NCI-H1092 (cell line): ENCODE measurements at places on chromosomes 4 and X.
A peak's percentile ranks its signal among the peaks of the same experiment; 100 is the strongest.

- DNase-seq: no peak
These were observed 1.0 kb downstream of the SLBP start for GRCh38 chr4:1711055-1711570.

GRCh38 chrX:95071052-95071451, 1397.0 kb downstream of the FAM133A start:
- DNase-seq: no peak

DNA sequence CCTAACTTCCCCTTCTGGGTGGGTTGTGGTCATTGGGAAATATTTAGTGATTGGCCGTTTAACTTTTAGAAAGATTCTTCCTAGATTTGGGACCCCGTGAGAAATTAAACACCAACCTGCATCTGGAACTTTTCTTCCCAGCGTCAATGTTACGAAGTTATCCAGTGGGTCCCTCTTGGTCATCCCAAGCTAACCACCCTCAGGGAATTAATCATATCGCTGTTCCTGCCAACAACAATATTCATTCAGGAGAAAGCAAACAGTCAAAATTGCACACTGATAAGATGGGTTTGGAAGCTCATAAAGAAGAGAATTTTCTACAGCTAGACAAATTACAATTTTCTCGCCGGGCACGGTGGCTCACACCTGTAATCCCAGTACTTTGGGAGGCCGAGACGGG, 121.2 kb upstream of the STX18 start:
- no peak for DNase-seq

DNA sequence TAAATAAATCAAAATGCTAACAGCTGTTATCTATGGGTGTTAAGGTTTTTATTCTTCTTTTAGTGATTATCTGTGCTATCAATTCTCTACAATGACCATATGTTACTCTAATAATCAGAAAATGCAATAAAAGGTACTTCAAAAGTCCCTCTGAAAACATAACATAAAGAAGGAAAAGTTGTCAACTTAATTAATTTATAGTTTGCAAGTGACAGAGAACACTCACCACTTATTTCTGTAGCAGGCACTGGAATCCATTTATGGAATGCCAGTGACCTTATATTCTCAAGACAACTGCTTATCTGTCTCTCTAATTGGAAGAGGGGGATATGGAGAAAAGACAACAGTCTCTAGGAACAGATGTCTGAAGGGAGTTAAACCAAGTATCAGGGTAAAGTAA, 25.6 kb upstream of the PLS3 start:
- no peak for DNase-seq

GRCh38 chr4:148120216-148120615, 322.0 kb downstream of the NR3C2 start:
- DNase-seq: no peak

DNA sequence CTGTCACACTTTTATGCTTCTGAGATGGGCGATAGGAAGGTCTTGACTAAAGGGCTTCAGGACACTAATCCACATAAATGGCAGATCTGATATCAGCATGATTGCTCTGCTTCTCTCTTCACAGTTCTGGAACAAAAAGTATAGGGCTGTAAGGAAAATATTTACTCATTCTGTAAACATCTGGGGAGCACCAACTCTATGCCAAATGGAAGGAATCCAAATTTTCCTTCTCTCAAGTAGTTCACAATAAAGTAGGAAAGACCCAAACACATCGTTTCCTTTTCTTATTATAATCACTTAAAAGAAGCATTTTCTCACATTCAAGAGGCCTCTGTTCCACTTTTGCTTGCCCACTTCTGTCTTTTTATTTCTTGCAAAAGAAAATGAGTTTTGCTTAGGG, 45.9 kb upstream of the F9 start:
- no peak for DNase-seq

DNA sequence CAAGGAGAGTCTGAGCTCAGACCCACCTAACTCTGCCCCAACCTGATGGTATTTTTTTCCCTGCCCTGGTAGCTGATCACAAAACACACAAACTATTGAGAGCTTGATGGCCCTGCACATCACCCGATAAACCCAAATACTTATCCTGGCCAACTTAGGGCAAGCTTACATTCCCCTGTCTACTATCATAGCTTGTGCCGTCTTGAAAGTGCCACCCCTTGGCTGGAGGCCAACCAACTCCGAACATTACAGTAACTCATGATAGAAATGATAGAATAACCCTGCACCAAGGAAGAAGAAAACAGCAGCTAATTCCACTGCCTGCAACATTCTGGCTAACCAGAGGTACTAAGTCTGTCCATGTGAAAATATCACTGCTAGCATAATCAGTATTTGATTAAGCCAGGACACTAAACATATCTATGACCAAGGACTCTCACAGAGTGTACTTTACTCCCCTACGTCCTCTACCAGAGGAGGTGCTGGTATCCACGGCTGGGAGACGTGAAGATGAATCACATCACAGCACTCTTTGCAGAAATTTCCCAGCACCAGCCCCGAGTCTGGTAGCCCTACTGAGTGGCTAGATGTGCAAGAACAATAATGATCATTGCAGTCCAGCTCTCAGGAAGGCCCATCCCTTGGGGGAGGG, 8.9 kb downstream of the STBD1 start:
- no peak for DNase-seq

- no peak for DNase-seq
These were observed 63.8 kb upstream of the ENPP6 start for GRCh38 chr4:184281231-184282139.

- DNase-seq: no peak
These were observed 65.3 kb upstream of the FBXW7 start for GRCh38 chr4:152601156-152601555.

- no peak for DNase-seq
These were observed 83.6 kb downstream of the MXRA5 start for GRCh38 chrX:3262901-3263300.

- DNase-seq: no peak
These were observed 226.7 kb downstream of the PALLD start for GRCh38 chr4:168723569-168723968.

- no peak for DNase-seq
These were observed 90.3 kb downstream of the CXXC4 start for GRCh38 chr4:104404361-104404760.

GRCh38 chr4:123495530-123495929, 98.9 kb downstream of the SPRY1 start:
- DNase-seq: no peak

DNA sequence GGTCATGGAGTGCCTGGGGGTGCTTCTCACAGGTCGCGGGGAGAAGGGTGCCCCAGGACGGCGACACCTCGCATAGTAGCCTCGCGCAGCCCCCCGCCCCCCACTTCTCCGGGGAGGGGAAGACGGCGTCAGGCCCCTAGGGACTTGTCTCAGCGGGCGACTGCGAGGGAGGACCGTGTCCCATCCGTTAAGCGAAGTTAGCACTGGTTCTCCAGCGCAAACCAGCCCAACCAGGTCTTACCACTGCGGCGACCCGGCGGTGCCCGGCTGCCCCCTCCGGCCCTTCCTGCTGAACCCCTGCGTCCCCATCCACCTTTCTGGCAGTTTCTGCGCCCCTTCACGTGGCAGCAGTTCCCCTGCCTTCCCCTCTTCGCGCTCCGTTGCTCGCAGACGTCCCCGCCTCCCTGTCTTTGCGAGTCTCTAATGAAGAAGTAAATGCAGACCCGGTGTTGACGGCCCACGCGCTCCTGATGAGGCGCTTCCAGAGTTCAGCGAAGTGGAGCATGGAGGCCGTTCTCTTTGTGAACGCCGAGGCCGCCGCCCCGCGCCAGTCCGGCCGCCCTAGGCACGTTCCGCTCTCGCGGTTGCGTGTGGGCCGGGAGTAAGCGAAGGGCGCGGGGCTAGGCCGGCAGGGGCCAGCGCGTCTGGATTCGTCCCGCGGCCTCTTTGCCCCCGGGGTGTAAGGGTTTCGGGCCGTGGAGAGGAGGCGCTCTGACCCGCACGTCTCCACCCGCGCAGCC, 3.0 kb downstream of the SLIT2 start:
- DNase-seq: no peak

GRCh38 chr4:48503233-48504025, 13.4 kb downstream of the ZAR1 start:
- DNase-seq: no peak

- no peak for DNase-seq
These were observed 2.2 kb upstream of the MGARP start for GRCh38 chr4:139282065-139282720.

GRCh38 chr4:34269613-34270012, 1974.7 kb downstream of the ARAP2 start:
- no peak for DNase-seq

DNA sequence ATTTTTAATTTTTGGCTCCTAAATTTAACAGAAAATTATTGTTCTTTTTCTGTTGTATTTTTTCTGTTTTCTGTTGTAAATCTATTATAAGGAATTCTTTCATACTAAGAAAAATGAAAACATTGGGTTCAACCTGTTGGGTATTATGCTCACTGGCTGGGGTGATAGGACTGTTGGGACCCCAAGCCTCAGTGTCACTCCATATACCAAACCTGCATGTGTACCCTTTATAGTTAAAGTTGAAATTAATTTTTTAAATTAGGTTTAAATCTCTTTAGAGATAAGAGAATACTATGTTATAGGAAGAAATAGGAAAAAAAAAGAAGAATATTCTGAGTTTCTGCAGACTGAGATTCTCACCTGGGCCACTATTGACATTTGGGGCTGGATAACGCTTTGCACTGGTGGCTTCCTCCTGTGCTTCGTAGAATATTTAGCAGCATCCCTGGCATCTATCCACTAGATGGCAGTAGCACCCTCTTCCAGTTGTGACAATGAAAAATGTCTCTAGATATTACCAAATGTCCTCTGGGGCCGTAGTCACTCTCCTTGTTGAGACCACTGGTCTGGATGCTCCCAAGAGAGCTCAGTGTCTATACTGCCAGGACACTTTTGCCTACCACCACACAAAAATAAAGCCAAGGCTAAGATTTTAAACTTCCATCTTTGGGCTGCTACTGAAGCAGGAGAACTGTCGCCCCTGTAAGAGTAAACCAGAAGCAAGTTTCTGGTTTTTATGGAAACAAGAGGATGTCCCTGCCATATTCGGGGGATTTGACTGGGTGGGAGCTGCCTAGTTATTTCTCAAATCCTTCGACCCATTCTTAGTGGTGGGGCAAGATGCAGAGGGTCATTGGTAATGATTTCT, 22.4 kb upstream of the CLTRN start:
- peak; percentile 56 for DNase-seq

GRCh38 chr4:145279122-145279960, 99.0 kb upstream of the OTUD4 start:
- DNase-seq: no peak

DNA sequence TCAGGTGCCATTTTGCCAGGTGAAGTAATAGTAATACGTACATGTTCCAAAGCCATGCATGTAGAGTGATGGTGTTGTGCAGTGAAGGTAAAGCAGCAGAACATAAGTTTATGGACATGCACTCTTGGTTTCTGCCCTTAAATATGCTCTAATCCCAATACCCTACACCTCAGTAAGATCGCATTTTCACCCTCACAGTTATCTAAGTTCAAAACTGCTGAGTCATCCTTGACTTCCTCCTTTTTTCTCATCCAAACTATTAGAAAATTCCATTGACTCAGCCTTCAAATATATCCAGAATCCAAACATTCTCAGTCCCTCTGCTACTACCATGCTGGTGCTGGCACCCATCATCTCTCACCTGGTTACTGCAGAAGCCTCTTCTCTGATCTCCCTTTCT, 652.9 kb upstream of the IGFBP7 start:
- no peak for DNase-seq

DNA sequence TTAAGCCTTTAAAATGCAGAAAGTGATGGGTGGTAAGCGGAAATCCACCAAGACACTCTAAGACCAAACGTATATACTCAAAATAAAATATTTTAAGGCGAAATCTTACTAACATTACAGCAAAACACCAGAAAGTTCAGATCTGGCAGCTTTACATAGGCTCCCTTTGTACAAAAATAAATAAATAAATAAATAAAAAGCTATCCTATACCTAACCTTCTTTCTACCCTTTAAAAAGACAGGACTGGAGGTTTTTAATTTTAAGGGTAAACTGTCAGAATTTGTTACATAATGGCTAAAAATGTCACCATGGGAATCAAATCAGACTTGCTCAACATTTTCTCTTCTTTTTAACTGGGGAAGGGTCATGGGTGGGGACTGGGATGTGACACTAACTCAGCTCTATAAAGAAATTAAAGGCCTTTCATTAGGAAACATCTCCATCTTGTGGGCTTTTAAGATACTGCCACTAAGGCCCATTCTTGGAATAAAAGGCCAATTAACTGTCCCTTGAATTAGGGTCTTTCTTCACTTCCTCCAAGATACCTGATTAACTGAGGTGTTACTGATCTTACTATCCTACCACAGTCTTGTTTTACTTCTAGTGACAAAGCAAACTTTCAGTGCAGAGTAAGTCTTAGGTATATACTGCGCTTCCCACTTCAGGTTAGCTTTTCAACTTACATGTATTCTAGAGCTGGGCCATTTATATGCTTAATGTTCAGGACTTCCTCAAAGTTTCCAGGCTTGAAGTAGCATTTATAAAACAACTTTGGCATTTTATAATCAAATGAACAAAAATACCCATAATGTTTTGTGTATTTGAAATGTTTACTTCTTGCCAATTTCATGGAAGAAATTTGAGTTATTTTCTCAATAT, 13.3 kb downstream of the HNRNPD start:
- no peak for DNase-seq

GRCh38 chr4:84502955-84503373, 3.9 kb upstream of the NKX6-1 start:
- DNase-seq: no peak

DNA sequence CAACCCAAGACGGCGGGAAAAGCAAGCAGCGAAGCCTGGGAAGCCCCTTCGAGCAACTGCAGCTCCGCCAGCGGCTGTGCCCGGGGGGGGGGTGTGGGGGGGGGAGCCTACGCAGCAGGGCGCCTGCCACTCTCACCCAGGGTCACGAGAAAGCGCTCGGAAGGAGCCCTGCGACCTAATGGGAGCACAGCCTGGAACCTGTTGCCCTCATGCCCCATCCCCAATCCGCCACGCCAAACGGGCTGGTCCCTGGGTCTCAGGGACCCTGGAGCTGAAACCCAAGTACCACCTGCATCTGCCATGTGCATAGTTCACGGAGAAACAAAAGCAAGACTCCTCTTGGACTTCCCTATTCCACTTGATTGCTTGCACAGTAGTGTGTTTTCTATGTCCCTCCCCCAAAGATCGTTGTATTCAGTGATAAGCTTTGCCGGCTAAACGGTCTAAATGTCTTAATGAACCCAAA, 359 bp upstream of the GAB3 start:
- DNase-seq: no peak
